ENCODE measurements at places on chromosomes 1 and 21.

DNA sequence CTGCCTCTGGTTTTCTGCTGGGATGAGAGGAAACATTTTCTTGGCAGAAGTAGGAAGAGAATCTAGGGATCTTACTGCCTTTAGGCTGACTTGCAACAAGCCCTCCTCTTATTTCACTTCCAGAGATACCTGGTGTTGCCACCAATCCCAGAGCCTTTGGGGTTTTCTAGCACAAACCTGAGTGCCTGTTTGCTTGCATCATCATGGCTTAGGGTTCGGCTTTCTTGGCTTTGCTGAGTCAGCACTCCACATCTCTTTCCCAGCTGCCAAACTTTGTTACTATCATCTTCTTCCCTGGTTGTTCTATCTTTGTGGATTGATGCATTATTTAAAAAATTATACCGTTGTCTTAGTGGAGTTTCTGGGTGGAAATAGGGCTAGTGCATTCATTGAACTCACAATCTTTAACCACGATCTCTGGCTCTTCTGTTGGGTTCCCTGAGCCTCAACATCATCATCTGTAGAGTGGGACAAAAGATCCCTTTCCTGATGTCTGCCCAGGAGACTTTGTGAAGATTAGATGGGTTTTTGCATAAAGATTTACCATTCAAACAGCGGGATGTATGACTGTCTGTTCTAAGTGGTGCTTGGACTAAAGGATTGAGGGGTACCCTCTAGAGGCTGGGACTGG is 76.6 kb upstream of the SELENON start:
- DNase-seq: no peak

GRCh38 chr21:29334717-29335428 is 36.2 kb downstream of the BACH1 start:
- DNase-seq: no peak

GRCh38 chr1:223492044-223492443 is 98.8 kb downstream of the CCDC185 start:
- DNase-seq: no peak

DNA sequence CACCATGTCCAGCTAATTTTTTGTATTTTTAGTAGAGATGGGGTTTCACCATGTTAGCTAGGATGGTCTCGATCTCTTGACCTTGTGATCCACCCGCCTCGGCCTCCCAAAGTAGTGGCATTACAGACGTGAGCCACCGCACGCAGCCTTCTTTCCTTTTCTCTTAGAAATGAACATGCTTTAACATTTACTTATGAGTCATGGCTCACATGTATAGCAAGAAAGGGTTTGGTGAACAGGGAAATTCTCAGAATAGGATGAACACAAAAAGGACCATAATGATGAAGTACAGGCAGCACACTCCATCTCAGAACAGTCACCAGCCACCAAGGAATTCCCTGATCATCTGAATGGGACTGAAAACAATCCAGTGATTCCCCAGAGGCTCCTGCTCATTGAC is 9.4 kb upstream of the VAMP4 start:
- no peak for DNase-seq

DNA sequence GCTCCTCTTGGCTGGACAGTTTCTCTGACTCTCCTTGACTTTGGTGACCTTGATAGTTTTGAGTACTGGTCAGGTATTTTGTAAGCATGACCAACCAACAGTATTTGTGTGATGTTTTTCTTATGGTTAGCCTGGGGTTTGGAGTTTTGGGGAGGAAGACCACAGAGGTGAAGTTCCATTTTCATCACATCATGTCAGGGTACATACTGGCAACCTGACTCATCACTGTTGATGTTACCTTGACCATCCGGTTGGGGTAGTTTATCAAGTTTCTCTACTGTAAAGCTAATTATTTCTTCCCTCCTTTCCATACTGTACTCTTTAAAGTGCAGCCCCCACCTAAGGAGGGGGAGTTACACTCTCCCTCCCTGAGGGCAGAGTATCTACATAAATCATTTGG is 13.4 kb downstream of the OSCP1 start:
- DNase-seq: no peak

DNA sequence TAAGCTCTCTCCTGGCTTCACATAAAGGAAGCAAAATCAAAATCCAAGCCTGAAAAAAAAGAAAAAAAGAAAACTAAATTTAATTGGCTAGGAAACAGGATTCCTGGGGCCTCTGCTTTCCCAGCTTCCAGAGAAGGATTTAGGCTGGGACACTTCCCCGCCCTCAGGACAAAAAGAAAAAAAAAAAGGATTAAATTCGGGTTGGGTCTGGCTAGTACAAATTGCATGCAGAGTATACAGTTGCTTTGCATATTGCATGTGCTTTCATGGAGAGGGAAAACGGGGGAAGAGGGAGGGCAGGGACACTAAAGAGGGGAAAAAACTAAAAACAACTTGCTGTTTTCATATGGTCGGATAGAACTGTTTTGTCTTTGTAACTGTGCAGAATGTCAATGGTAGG is 42.7 kb downstream of the OLIG1 start:
- DNase-seq: no peak

DNA sequence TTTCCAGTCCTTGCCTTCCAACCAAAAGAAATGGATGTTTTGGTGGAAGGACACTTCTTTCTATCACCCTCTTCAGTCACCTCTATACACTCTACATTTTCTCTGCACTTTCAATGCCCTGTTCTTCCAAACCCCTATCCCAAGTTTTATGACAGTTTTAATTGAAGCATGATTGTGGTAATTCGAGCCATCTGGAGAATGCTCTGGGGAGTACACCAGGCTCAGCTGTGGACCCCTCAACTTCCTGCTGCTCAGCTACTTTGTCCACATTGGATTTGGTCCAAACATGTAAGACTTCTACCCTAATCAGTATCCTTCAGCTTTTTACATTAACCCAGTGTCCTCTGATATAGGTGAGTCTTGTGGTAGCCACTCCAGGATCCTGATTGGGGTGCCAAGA is 129.6 kb downstream of the SYT2 start:
- no peak for DNase-seq

- no peak for DNase-seq
Measured at GRCh38 chr1:109131800-109132199, 17.9 kb downstream of the ELAPOR1 start.

DNA sequence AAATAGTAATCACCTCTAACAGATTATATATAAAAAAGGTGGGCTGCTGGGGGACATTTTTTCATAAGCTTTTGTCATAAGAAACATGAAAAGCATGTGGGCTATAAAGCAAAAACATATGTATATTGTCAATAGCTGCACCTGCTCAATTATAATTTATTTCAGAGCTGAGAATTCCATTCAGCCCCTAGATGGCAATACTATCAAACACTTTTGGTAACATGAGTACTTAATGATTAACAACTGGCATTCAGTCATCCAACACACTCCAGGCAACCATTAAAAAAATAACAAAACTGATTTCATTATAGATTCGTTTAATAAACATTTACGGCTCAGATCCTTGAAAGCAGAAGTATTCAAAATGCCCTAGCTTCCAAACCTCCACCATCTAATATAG is 115.1 kb downstream of the KCTD3 start:
- DNase-seq: no peak

Measured in stimulated activated CD8-positive, alpha-beta memory T cell treated with anti-CD3 and anti-CD28 coated beads, Interleukin-12 subunit alpha, Interleukin-12 subunit beta, amount 100 ng/mL, for 1 hour (primary cell).